Cortex of kidney (tissue), 1 donor: ENCODE measurements at places on chromosomes 3 and 15.

GRCh38 chr15:89728254-89728653 is 22.8 kb downstream of the MESP1 start:
- DNase-seq: no peak

GRCh38 chr15:99594916-99595315 is 29.1 kb downstream of the MEF2A start:
- DNase-seq: no peak

GRCh38 chr3:135503760-135504686 is 461.5 kb upstream of the PPP2R3A start:
- DNase-seq: no peak

- DNase-seq: no peak
Observed at GRCh38 chr3:176935194-176935888, 261.9 kb downstream of the TBL1XR1 start.

- no peak for DNase-seq
Observed at GRCh38 chr3:66703501-66703900, 202.7 kb upstream of the LRIG1 start.

DNA sequence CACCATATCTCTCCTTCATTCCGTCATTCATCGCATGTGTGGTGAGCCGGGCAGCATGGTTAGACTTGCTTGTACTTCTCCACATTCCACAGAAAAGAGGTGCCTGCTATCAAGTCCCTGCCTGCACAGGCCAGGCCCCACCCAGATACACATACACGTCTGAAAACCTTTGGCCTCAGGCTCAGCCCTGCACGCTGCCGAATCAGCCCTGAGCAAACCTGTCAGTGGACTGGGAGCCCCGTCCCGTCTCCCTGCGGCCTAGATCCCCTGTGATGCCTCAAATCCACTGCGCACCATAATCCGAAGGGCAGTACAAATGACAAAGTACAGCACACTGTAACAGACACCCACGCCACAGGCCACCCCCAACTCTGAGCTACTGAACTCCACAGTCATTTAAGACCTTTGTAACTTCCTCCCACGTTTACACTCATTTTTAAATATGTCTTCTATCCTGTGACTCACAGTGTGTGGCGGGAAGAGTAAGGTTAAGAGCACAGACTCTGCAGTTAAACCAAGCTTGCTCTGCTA is 67.1 kb downstream of the MB21D2 start:
- no peak for DNase-seq

DNA sequence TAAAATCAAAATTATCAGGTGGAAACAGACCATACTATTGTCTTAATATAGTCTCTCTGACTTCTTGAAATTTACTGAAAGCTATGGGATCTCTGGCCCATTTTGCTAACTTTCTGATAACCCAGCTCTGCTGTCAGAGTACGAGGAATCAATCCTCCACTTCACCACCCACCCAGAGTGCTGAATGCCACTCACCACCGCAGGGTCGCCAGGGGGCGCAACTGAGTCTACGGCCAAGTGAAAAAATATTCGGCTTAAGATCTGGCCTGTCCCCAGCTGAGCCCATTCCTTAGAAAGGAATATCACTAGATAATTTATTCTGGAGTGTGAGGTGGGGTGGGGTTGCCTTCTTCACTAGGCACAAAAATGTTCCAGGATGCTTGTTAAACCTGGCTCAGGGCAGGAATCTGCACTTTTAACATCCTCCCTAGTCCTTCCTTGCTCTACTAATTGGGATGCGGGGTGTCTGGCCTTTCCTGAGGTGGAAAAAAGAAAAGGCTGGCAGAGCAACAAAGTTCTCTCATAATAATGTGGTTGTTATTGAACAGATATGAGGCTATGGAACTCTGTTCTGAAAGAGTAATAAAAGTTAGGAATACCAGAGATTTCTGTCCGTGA is 520.6 kb downstream of the MFSD1 start:
- no peak for DNase-seq

DNA sequence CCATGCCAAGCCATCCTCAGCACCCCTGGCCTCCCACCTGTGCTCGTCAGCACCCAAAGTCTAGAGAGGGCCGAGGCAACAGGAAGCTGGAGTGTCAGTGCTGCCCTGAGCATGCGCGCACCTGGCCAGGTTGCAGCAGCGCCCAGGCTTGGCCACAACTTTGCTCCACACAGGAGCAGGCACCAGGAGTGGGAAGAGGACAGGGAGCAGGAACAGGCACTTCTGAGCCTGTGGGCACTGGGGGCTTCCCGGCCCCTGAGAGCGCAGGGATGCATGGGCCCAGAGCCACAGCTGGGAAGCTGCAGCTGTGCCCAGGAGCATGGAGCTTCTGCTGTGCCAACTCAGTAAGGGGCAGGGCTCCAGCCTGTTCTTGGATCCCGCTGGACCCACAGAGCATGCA is 471.5 kb upstream of the WNT5A start:
- DNase-seq: no peak

DNA sequence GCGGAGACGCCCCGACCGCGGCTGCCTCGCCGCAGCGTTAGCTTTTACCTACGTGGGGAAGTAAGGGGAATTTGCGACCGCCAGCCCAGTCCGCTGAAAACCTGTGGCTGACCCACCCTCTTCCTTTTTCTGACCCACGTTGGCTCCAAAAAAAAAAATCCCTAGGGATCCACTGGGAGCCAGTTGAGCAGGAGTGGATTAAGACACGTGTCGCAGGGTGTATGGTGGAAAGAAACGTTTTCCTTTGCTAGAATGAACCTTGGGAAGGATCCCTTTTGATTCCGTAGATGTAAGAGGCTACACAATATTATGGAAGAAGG is 575 bp upstream of the PCYT1A start:
- no peak for DNase-seq

DNA sequence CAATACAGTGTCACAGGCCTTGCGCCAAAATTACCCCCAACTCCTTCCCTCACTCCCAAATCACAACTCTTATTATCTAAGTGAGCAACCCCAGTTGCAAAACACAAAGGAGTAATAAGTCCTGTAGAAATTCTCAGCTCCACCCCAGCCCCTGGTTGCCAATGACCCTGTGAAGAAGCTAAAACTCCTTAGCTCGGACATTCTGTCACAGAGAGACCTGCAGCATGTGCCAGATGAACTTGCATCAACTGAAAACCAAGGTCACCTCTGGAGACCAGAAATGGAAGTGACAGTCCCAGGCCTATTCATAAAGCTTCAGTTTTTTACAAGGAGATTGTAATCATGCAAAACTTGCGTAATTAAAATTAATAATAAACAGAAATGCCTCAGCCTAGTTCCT is 55.2 kb downstream of the RBPMS2 start:
- DNase-seq: no peak

DNA sequence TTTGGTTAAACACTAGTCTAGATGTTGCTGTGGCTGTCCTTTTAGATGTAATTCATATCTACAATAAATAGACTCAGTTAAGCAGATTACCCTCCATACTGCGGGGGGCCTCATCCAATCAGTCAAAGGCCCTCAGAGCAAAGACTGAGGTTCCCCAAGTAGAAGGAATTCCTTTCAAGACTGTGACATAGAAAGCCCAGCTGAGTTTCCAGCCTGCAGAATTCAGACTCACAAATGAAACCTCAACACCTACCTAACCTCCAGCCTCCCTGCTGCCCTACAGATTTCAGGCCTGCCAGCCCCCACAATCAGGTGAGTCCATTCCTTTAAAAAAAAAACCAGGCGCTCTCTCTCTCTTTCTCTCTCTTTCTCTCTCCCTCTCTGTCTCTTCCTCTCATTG is 73.6 kb upstream of the NSMCE3 start:
- no peak for DNase-seq

DNA sequence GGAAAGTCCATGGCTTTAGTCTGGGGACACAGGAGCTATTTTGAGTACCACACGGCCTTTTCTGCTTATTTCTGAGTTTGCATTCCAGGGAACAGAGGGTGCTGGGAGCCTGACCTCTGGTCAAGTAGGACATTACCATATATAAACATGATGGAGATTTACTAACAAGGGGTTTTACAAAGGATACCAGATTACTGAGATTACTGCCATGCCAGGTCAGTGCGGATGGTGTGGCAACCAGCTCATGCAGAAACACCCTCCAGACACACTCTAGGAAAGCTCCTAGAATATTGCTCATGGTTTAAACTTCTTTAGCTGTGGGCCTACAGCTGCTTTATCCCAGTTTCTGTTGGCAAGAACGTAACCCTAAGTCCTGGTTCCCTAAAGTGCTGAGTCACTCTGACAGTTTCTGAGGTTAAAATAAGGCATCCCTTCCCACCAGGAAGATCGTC is 54.3 kb upstream of the AGTR1 start:
- no peak for DNase-seq

DNA sequence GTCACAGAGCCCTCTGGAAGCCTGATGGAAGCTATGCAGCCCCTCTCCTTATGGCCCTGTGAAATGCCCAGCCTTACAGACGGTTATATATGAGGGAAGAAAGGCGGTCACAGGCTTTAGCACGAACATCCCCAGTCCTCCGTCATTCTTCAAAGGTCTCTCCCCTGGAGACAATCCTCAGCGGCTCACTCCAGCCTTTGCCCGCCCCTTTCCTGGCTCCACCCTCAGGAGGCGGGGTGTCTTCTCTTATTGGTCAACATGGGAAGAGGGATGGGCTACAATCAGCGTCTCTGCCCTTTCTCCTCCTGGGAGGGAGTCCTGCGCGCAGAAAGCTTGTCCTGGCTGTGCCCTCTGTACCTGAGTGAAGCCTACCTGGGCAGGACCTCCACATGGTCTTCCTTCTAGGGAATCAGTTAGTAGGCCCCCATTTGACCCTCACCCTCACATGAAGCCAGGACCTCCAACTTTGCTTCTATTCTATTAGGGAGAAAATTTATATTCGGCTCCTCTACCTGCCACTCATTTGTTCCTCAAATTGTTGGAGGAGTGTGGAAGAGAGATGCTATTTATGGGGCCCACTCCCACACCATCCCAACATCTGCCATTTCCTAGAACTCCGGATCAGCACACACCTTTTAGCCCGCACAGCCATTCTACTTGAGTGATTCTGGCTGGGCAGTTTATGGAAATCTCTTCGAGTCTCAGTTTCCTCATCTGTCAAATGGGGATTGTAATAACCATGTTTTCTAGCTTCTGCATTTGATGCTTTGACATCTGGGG is 112.9 kb upstream of the SLC6A11 start:
- no peak for DNase-seq

DNA sequence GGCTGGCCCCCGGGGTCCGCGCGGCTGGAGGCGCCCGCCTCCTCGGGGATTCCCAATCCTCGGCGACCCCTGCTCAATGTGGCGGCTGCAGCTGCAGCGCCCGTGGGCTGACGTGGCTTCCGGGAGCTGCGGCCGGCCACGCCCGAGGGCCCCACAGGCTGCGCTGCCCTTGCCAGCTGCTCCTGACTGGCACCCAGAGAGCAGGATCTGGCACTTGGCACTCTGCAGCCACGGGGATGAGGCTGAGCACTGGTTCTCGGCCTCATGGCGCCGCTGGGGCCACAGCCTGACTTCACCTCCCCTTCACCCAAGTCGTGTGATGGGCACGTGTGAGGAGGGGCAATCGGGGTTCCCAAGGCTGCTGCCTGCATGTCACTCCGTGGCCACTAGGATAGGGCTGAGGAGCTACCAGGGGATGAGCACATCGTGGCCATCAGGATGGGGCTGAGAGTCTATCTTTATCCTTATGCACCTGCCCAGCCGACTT is 267.8 kb upstream of the FRG2C start:
- no peak for DNase-seq

- DNase-seq: no peak
Observed at GRCh38 chr3:132284781-132285619, 32.2 kb upstream of the ACP3 start.

- DNase-seq: no peak
Observed at GRCh38 chr15:68887819-68888218, 42.5 kb upstream of the SPESP1 start.

- no peak for DNase-seq
Observed at GRCh38 chr15:29102911-29103823, 166.5 kb downstream of the NSMCE3 start.

DNA sequence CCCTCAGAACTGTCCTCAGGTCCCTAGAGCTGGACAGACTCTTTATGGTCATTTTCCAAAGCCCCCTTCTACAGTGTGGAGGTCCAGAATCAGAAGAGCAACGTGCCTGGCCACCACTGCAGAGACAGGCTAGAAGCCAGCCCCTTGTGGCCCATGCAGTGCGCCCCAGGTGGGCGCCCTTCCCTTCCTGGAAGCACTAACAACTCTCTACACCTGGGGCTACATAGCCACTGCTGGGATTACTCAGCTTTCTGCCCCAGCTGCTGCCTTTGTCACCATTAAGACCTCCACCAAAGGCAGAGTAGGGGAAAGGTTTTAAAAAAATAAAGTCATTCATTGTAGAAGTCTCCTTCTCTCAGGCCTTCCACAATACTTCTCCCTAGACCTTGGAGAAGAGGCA is 2.3 kb downstream of the RASGRP1 start:
- no peak for DNase-seq

DNA sequence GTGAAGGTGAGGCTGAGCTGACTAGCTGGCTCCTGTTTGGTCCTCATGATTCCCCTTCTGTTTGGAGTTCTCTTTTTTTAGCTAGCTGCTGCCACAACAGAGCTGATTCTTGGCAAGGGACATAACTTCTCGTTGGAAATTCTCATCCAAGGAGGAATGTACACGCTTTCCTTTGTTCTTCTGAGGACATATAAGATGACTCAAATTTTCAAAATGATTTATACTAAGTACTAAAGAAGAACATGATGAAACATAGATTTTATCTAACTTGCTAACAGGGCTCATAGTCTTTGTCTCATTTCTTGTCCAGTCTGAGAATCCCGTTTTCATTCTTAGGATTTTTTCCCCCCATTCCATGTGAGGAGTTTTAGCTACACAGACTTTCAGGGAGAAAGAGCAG is 2.9 kb upstream of the TFG start:
- no peak for DNase-seq

DNA sequence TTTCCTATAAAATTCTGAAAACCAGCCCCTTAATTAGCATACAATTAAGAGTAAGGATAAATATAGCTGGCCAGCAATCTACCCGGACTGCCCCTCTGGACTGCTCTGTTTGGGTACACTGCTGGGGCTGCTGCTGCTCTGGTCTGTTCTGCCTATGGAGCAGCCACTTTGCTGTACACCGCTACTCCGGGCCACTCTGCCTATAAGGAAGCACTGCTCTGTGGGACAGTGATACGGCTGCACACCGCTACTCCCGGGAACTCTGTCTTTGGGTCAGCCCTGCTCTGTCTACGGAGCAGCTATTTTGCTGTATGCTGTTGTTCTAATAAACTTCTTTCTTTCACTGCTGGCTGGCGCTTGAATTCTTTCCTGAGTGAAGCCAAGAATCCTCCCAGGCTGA is 316.5 kb upstream of the PLSCR5 start:
- DNase-seq: no peak

- no peak for DNase-seq
Observed at GRCh38 chr3:4228295-4228694, 74.9 kb upstream of the SETMAR start.

GRCh38 chr3:40035177-40035576 is 225.8 kb downstream of the MYRIP start:
- no peak for DNase-seq

DNA sequence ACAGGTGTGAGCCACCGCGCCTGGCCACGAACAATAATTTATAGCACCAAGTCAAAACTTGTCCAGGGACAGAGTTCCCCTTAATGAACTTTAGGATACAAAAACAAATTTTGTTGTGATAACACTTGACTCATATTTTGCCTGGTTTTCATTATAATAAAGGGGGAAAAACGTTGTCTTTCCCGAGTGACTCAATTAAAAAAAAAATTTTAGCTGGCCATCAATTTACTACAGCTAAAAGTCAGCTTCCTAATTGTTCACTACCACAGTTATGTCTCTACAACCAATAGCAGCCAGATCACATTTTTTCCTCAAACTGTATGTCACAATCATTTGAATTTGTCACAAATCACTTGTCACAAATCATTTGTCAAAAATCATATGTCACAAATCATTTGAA is 116.0 kb downstream of the P3H2 start:
- no peak for DNase-seq

GRCh38 chr3:26104851-26105251 is 315.0 kb downstream of the OXSM start:
- DNase-seq: no peak
